Stimulated activated CD4-positive, alpha-beta T cell treated with anti-CD3 and anti-CD28 coated beads, Interleukin-4, amount 100 ng/mL, for 24 hours (primary cell): ENCODE measurements at places on chromosomes 5 and 9.

- DNase-seq: no peak
These were observed 471.3 kb upstream of the KLF4 start for GRCh38 chr9:107960916-107961315.

GRCh38 chr5:9445826-9446388, 100.0 kb downstream of the SEMA5A start:
- DNase-seq: no peak

DNA sequence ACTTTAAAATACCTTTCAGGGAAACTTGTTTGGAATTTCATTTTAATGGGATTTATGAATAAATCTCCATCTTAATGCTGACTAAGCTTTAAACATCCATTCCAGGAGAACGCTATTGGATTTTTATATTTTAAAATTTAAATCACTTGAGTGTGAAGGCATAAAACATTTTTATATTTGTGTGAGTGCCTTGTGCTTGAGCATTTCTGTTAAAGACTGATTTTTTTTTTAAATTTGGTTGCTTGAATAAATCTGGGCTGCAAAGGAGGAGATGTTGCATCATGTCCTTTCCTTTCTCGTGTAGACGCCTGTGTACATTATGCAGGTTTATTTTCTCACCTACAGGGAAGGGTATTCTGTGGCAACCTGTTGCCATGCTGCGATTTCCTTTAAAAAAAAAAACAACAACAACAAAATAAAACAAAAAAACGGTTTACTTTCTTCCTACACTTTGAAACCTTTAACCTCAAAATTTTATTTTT, 108.1 kb downstream of the ZNF462 start:
- no peak for DNase-seq

GRCh38 chr9:130470950-130471349, 26.2 kb downstream of the ASS1 start:
- no peak for DNase-seq

- DNase-seq: no peak
These were observed at the start of gene GABRA1 for GRCh38 chr5:161847941-161848391. GABRA1 (plus strand) TSS chr5:161848120; CDS start chr5:161850811, 2,691 bp downstream.

DNA sequence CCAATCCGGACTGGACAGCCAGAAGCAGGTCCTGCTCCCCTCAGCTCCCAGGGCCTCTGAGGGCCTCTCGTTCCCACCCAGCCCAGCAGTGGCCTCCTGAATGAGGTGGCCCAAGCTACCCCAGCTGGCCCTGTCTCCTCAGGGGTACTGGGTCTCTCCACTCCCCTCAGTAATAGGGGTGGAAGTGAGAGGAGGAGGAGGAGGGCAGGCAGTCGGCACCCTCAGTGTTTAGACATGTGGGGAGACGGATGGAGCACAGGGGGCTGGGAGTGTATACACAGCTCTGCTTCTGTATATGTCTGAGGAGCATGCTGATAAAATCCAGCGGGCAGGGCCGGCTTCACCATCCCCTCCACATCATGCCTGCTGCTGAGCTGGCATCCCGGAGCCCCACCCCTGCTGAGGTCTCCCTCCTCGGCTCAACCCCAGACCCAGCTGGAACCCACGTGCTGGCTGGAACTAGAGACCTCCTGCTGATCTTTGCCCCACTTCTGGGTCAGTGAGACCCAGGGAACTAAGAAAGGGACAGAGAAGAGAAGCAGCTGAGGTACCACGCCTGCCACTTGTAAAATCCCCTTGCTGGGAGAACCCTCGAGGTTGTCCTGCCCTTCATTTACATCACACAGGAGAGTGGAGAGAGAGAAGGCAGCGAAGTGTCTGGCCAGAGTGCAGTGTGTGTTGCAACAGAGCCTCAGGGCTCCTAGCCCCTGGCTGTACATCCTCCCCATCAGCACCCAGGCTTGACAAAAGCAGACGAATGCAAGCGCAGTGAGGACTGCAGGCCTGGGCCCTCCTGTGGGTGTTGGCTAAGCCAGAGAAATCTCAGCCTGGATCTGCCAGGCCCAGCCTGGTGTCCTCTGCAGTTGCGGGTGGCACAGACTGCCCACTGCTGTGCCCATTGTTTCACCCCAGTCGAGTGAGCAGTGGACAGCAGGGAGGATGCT, 77.5 kb downstream of the PSD2 start:
- DNase-seq: no peak
